Stimulated activated CD4-positive, alpha-beta T cell treated with anti-CD3 and anti-CD28 coated beads, Interleukin-1b, Interleukin-23, amount 100 ng/mL, for 48 hours (primary cell): ENCODE measurements at places on chromosomes 3 and 15.
A peak's percentile ranks its signal among the peaks of the same experiment; 100 is the strongest.

- DNase-seq, result no peak
These were observed 212.9 kb upstream of the UMPS start for GRCh38 chr3:124517306-124517705.

GRCh38 chr15:82105451-82106215 is 59.8 kb upstream of the MEX3B start:
- DNase-seq, result no peak

- no peak for DNase-seq
These were observed 46.4 kb upstream of the MBNL1 start for GRCh38 chr3:152222327-152222726.

- no peak for DNase-seq
These were observed 48.5 kb downstream of the FNDC3B start for GRCh38 chr3:172087602-172088580.

GRCh38 chr3:127371846-127372245 is 84.0 kb upstream of the PRR20G start:
- DNase-seq, result no peak

GRCh38 chr3:139676108-139676507 is 1.7 kb downstream of the NMNAT3 start:
- DNase-seq, result no peak

GRCh38 chr3:37785736-37786135 is 75.9 kb upstream of the CTDSPL start:
- DNase-seq, result no peak

- peak; percentile 34 for DNase-seq
These were observed 325 bp downstream of the ALCAM start for GRCh38 chr3:105367063-105367405.

GRCh38 chr15:26234976-26235767 is 372.0 kb upstream of the ATP10A start:
- DNase-seq, result no peak

DNA sequence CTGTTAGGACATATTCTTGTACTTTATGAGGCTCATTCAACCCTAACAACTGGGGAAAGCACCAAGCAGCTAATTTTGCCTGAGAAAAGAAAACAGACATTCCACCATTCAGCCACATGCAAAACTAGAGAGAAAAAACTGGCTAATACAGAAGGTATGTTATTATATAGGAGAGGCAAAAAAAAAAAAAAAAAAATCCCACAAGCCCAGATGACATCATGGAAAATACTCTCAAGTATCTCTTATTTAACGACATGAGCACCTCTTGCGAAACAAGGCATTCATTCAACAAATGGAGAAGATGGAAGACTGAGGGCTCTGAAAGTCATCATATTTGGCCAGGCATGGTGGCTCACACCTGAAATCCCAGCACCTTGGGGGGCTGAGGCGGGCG is 61.5 kb downstream of the PRICKLE2 start:
- no peak for DNase-seq

DNA sequence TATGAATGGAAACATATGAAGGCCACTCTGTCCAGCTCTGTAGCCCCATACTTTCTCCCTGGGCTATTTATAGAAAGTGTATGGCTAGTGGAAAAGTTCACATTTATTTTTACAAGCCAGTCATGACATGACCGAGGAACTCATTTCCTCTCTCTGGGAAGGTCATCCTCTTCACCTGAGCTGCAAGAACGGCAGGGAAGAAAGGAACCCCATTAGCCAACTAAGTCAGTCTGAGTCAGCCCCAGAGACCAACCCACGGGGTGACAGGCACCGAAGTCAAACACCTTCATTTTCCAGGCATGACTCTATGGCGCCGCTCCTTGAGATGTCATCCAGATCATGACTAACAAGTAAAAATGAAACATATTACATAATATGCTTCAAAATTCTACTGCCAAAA is 4.8 kb downstream of the PAQR9 start:
- DNase-seq, result peak; percentile 67

- no peak for DNase-seq
These were observed 7.6 kb downstream of the SELENOS start for GRCh38 chr15:101269479-101270223.

DNA sequence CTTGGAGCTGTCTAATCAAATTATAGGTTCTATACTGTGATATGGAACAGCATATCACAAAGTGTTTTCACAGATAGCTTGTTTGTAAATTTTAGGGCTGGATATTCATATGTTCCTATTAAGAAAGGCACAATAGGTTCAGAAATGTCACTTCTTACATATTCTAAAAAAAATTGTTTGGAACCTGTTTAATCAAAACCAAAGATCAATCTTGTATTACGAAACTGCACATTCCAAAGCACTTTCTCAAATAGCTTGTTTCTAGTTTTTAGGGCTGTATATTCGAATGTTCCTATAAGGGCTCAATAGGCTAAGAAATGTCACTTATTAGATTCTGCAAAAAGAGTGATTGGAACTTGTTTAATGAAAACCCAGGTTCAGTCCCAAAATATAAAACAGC is 67.4 kb upstream of the OSBPL11 start:
- no peak for DNase-seq

DNA sequence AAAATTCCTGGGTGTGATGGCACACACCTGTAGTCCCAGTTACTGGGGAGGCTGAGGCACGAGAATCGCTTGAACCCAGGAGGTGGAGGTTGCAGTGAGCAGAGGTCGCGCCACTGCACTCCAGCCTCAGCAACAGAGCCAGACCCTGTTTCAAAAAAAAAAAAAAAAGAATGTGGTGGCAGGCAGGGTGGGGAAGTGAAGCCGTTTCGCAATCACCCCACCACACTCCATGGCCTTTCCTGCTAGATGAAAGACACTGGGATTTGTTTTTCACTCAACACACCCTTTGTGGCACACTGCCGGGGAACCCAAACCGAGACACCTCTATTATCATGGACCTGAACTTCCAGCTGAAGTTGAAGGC is 172.4 kb upstream of the IQSEC1 start:
- no peak for DNase-seq

- DNase-seq, result no peak
These were observed 75.8 kb downstream of the AAGAB start for GRCh38 chr15:67178569-67179210.

- DNase-seq, result no peak
These were observed 13.0 kb upstream of the CACNA2D2 start for GRCh38 chr3:50516440-50516871.

DNA sequence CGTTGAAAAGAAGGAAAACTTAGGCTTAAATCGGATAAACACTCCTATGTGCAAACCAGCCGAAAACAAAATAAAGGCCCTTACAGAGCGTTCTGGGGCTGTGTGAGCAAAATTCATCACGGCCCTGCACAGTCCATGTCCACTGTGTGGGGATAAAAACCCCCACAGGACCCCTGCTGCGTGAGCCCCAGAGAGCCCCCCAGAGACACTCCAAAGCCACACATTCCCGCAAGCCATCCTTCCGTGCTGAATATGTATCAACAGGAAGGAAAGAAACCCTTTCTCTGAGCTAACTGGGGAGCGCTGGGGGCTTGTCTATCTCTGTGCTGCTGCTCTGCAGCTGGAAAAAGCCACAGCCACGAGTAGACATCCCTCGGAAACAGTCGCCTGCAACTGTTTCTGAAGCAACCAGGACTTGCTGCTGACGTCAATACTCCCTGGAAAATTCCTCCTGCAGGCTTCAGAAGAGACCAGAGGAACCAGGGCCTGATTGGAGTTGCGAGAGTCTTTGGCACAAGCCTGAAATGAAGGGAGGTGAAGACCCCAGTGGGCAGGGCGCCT is 72.7 kb downstream of the NUP210 start:
- no peak for DNase-seq

- no peak for DNase-seq
These were observed 278.0 kb downstream of the ZBBX start for GRCh38 chr3:167102071-167102470.

- DNase-seq, result no peak
These were observed 3.9 kb upstream of the PLCH1 start for GRCh38 chr3:155748611-155749365.

DNA sequence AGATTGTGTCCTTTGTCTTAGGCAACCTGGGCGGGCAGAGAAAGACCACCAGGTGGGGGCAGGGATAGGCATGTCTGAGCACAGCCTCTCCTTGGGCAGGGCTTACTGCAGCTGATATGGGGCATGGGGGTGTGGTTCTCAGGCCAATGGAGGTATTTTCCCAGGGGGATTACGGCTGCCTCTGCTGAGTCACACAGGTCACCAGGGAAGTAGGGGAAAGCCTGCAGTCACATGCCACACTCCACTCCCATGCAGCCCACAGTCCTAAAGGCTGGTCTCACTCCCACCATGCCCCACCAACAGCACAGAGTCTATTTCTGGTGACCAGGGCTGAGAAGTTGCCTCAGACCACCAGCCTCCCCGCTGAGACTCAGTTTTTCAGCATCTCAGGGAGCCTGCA is 466.4 kb downstream of the DIPK2A start:
- DNase-seq, result no peak

- DNase-seq, result no peak
These were observed 35.4 kb upstream of the TSC22D2 start for GRCh38 chr3:150372722-150373121.

GRCh38 chr3:37054370-37054769 is 61.1 kb downstream of the MLH1 start:
- DNase-seq, result no peak

DNA sequence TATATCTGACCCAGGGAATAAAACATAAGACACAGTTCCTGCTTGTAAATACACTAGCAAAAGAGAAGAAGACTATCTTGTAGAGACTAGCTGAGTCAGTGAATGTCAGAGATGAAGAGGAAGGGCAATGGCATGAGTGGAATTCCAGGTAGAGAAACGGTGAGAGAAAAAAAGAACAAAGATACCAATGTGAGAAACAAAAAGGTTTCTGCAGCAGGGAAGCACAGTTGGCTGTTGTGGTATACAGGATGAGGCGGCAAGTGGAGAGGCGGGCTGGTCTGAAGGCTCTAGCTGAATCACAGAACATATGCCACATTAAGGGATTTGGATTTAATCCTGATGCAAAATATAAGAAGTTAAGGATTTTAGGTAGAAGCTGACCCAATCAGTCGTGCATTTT is 17.1 kb upstream of the TASOR start:
- no peak for DNase-seq

GRCh38 chr3:151976211-151977050 is 103.0 kb downstream of the SUCNR1 start:
- DNase-seq, result no peak

GRCh38 chr3:161551697-161552096 is 55.1 kb downstream of the OTOL1 start:
- no peak for DNase-seq

DNA sequence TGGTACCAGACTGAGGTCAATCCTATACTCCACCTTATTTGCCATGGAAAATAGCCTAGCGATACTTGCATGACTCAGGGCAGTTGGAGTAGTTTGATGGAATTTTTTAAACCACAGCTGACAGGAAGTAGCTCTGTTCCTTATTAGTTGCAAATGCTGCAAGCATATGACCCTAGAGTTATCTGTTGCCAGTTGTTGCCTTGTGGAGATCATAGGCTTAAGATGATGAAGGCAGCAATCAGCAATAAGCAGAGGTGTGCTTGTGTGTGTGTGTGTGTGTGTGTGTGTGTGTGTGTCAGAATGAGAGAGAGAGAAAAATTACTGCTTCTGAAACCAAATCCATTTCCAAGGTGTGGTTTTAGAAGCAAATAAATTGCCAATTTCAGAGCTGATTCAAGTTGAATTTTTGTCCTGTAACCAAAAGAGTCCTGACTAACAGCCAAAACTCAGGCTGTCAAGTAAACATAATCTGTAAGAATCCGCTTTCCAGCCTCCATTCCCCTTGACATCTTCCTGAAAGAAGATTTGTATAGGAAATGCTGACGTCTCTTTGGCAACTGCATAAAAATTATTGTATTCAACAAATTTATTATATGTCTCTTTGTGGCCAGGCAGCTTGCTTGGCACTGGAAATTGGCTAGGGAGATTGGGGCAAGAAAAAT is 141.2 kb downstream of the SERPINI1 start:
- DNase-seq, result no peak

DNA sequence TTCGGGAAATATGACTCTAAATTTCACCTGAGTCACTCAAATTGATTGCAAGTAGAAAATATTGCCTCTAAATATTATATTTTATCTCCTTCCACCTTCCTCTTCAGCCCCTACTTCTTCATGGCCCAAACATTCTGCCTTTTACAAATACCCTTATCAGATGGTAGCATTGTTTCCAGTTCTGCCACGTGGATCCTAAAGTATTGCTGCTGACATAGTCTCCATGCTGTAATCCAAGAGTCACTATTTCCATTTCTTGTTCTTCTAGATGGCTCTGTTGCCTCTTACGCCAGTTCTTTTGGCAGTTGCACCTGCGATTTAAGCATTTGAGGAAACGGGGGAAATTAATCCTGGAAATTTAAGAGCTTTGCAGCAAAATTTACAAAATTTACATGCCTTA is 13.6 kb downstream of the LMOD3 start:
- no peak for DNase-seq

- DNase-seq, result no peak
These were observed 18.4 kb downstream of the TM4SF18 start for GRCh38 chr3:149314807-149315578.

GRCh38 chr15:70672081-70672480 is 91.3 kb downstream of the UACA start:
- no peak for DNase-seq

GRCh38 chr15:35663956-35664355 is 118.0 kb upstream of the DPH6 start:
- no peak for DNase-seq

- no peak for DNase-seq
These were observed 106.8 kb upstream of the IL12A start for GRCh38 chr3:159881828-159882309.

GRCh38 chr15:47095833-47096232 is 621.5 kb upstream of the SEMA6D start:
- no peak for DNase-seq

DNA sequence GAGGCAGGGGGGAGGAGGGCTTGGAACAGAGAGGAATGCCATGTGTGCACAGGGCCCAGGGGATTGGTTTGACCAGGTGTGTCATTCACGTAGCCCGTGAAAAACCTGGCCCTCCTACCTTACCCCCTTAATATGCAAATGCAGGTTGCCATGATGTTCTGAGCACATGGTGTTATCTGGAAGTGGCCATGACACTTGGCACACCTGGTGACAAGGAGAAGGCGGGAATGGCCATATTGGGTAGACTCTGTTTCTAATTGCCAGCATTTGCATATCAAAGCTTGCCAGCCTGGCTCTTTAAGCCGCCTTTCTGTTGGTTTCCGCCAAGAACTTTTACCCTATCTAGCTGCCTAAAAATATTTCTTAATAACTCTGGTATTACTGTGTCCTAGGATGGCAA is 202.1 kb upstream of the DPH6 start:
- no peak for DNase-seq

GRCh38 chr3:168341956-168342936 is 246.5 kb upstream of the GOLIM4 start:
- no peak for DNase-seq
